ENCODE measurements at places on chromosomes 12 and 14. TPM values are rescaled to one million over a fixed set of nuclear protein-coding genes. Genes with fewer than 3 reads are reported as not detected.

GRCh38 chr12:51419425-51420193, 5.0 kb upstream of the SLC4A8 start:
- no peak overlapping the region for H3K4me3 ChIP-seq
- H3K4me1 ChIP-seq = peaks cover 4% of the 10 kb centered on the region
- H3K36me3 ChIP-seq = no peaks in the 10 kb centered on the region
- no peaks in the 10 kb centered on the region for H3K27me3 ChIP-seq

DNA sequence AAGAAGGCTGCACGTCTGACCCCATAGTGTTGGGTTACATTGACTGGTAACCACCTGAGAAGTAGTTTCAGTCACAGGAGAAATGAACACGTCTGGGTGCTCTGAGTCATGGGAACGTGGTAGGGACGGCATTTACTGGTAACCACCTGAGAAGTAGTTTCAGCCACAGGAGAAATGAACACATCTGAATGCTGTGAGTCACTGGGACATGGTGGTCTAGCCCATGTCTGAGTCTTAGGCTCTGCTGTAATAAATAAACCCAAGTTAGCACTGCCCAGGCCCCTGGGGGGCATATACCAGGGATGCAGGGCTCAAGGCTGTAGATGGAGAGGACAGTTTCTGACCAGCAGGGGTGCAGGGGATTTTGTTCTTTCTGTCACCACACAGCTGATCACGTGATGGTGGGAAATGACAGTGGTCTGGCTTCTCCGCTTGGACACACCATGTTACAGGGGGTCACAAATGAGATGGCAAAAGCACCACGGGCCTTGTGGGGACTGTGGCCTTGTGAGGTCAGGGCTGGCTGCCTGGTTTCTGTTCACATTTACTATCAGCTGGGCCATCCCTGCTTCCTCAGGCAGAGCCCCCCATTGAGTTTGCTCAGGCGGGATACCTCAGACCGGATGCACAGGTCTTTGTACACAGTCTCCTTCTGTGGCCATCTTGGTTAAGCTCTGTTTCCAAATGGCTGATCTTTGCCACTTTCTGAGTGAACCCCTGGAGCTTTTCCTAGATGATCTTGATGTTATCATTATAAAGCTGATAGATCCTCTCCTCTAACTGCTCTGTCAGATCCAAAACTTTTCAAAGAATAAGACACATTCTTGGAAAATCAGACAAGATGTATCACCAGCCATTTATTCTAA, 9.8 kb upstream of the C12orf42 start:
- H3K27me3 ChIP-seq = no peaks in the 10 kb centered on the region
- no peak overlapping the region for H3K27ac ChIP-seq
- no peak overlapping the region for H3K4me3 ChIP-seq
- no peak for DNase-seq

- H3K27me3 ChIP-seq = no peaks in the 10 kb centered on the region
- H3K4me3 ChIP-seq = no peak overlapping the region
- H3K27ac ChIP-seq = no peak overlapping the region
- DNase-seq = no peak
- no peaks in the 10 kb centered on the region for H3K36me3 ChIP-seq
Measured at GRCh38 chr14:91021991-91022621, 38.3 kb downstream of the RPS6KA5 start.

DNA sequence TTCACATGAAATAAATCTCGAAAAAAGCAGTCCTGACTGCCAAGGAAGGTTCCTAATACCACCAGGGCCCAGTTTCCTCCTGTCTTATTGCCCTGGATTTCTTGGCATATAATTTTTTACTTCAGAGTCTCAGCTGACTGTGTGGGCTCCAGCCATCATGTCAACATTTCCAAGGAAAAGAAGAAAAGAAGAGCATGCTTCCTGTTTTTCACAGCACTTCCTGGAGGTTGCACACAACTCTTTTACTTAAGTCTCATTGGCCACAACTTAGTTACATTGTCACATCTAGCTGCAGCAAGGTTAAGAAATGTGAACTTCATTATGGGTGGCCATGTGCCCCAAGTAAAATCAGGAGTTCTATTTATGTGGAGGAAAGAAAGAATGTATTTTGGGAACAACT, 24.3 kb downstream of the DACT1 start:
- H3K4me3 ChIP-seq = no peak overlapping the region
- H3K27ac ChIP-seq = no peak overlapping the region
- H3K27me3 ChIP-seq = no peaks in the 10 kb centered on the region
- no peaks in the 10 kb centered on the region for H3K36me3 ChIP-seq
- H3K4me1 ChIP-seq = no peaks in the 10 kb centered on the region
- no peak for DNase-seq

DNA sequence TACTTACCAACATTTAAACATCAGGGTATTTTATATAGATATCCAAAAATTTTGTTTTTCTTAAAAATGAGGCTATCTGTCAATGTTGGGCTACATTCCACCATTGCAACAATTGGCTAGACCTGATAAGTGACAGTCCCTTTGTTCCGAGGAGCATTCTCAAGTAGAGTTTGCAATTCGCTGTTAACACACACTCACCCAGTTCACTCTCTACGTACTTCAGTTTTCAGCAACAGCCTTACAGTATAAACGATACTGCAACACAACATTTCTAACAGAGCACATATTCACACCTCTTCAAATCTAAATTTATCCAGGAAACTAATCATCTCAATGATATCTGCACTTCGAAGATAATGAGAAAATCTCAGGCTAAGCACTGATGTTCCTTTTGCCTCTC, 393.5 kb downstream of the NAV3 start:
- no peak for DNase-seq
- no peaks in the 10 kb centered on the region for H3K27me3 ChIP-seq
- no peak overlapping the region for H3K4me3 ChIP-seq
- H3K4me1 ChIP-seq = no peaks in the 10 kb centered on the region
- no peaks in the 10 kb centered on the region for H3K36me3 ChIP-seq

- H3K4me1 ChIP-seq = no peaks in the 10 kb centered on the region
- H3K36me3 ChIP-seq = no peaks in the 10 kb centered on the region
- no peak for DNase-seq
- H3K27me3 ChIP-seq = no peaks in the 10 kb centered on the region
- no peak overlapping the region for H3K4me3 ChIP-seq
Measured at GRCh38 chr12:96441816-96442215, 41.6 kb upstream of the CDK17 start.

GRCh38 chr12:34335819-34336262, 313.5 kb downstream of the ALG10 start:
- no peaks in the 10 kb centered on the region for H3K4me1 ChIP-seq
- H3K27ac ChIP-seq = no peak overlapping the region
- H3K27me3 ChIP-seq = peaks cover 15% of the 10 kb centered on the region
- no peaks in the 10 kb centered on the region for H3K36me3 ChIP-seq

- H3K27ac ChIP-seq = no peak overlapping the region
- no peaks in the 10 kb centered on the region for H3K27me3 ChIP-seq
- no peaks in the 10 kb centered on the region for H3K36me3 ChIP-seq
Measured at GRCh38 chr12:6285063-6285477, 25.4 kb upstream of the PLEKHG6 start.

DNA sequence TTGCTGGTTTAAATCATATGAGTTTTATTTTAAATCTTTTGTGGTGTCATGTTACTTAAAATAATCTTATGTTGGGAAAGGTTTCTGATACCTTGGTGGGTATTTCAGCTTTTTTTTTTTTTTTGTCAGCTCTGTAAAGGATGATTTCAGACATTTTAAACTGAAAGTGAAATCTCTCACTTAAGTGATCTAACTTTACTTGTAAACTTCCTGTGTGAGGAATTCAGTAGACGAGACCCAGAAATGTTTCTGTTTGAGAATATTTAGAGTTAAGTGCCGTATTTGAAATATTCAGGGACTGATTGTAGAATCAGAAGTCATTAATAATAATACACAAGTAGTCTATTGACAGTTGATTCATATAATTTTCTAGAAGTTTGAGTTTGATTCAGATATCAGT, 37.8 kb downstream of the PROX2 start:
- H3K4me3 ChIP-seq = no peak overlapping the region
- no peak for DNase-seq
- no peaks in the 10 kb centered on the region for H3K36me3 ChIP-seq
- no peaks in the 10 kb centered on the region for H3K27me3 ChIP-seq

GRCh38 chr14:98916476-98916875, 355.5 kb downstream of the BCL11B start:
- no peak overlapping the region for H3K27ac ChIP-seq
- no peak overlapping the region for H3K4me3 ChIP-seq
- H3K4me1 ChIP-seq = no peaks in the 10 kb centered on the region
- no peaks in the 10 kb centered on the region for H3K36me3 ChIP-seq
- no peak for DNase-seq
- no peaks in the 10 kb centered on the region for H3K27me3 ChIP-seq

GRCh38 chr12:27505761-27506160, 18.2 kb upstream of the PPFIBP1 start:
- no peak for DNase-seq
- no peak overlapping the region for H3K27ac ChIP-seq
- H3K4me1 ChIP-seq = no peaks in the 10 kb centered on the region

DNA sequence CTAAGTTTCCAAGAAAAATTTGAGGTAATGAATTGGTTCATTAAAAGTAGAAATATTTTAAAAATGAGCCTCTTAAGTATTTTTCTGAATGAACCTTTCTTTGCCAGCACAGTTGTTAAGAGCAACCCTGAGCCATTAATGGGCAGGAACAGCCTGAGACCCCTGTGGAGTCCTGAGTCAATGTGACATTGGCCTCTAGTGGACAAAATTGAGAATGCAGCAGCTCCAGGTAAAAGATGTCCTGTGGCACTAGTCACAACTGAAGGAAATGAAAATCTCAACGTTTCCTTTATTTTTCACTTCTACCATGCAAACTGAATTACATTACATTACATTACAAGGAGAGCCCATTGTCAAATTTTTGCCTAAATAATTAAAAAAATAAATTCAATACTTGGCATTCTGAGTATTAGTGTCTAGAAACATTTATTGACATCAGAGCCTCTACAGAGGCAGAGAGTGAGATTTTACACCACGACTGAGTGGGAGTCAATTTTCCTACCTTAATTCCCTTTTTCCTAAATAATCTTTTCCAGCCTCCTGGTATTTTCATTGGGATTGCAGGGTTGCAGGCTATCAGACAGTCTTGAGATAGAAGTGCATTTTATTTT, 135.7 kb downstream of the PPM1H start:
- DNase-seq = peak; percentile 73
- no peaks in the 10 kb centered on the region for H3K27me3 ChIP-seq
- no peak overlapping the region for H3K27ac ChIP-seq
- H3K4me1 ChIP-seq = no peaks in the 10 kb centered on the region
- no peak overlapping the region for H3K4me3 ChIP-seq

DNA sequence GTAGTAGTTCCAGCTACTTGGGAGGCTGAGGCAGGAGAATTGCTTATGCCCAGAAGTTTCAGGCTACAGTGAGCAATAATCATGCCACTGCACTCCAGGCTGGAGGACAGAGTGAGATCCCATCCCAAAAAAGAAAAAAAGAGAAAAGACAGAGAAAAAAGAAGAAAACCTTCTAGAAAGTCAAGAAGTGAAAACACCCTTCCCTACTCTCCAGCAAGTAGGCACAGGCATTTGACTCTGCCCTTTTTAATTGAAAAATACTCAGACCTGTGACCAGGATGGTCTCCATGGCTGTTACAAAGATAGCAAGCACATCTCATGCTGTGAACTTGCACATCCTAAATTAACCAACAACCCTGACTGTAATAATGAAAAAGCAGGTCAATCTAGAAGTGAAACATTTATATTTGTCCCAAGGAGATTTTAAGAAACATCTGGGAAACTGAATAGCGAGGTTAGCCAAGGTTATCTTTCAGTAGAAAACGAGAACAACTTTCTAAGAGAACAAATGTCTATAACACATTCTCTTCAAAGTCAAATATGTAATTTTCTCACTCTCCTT, 2.0 kb downstream of the TMTC1 start:
- peak overlapping the region; percentile 90 for H3K27ac ChIP-seq
- H3K4me3 ChIP-seq = no peak overlapping the region
- no peak for DNase-seq
- no peaks in the 10 kb centered on the region for H3K36me3 ChIP-seq
- H3K4me1 ChIP-seq = no peaks in the 10 kb centered on the region

GRCh38 chr12:94198872-94199271, 50.5 kb downstream of the PLXNC1 start:
- DNase-seq = no peak
- H3K27ac ChIP-seq = no peak overlapping the region
- H3K4me1 ChIP-seq = no peaks in the 10 kb centered on the region

DNA sequence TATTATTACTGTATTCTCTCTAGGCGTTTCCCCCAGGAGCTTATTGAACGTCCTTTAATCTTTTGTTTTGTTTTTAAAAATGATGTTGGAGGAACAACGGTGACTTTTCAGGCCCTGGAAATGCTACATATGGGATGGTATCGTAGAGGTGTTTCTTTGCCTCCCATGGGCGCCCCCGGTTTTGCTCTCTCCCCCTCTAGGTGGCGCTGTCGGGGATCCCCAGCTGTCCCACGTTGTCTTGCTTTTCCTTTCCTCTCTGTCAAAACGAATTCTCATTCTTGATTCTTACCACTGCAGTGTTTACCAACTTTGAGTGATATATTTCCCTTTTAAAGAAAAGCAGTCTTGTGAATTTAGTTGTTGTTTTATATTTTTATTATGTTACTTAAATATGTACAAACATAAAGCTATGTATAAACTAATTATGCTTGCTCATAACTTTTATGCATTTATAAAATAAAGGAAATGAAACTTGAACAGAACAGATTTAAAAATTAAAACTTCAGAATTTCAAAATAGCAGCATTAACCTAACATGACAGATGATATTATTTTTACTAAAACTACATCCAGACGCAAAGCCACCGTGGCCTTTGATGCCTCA, 171.9 kb downstream of the RGS6 start:
- H3K36me3 ChIP-seq = no peaks in the 10 kb centered on the region
- no peaks in the 10 kb centered on the region for H3K4me1 ChIP-seq
- H3K27ac ChIP-seq = no peak overlapping the region
- H3K4me3 ChIP-seq = no peak overlapping the region
- no peak for DNase-seq

DNA sequence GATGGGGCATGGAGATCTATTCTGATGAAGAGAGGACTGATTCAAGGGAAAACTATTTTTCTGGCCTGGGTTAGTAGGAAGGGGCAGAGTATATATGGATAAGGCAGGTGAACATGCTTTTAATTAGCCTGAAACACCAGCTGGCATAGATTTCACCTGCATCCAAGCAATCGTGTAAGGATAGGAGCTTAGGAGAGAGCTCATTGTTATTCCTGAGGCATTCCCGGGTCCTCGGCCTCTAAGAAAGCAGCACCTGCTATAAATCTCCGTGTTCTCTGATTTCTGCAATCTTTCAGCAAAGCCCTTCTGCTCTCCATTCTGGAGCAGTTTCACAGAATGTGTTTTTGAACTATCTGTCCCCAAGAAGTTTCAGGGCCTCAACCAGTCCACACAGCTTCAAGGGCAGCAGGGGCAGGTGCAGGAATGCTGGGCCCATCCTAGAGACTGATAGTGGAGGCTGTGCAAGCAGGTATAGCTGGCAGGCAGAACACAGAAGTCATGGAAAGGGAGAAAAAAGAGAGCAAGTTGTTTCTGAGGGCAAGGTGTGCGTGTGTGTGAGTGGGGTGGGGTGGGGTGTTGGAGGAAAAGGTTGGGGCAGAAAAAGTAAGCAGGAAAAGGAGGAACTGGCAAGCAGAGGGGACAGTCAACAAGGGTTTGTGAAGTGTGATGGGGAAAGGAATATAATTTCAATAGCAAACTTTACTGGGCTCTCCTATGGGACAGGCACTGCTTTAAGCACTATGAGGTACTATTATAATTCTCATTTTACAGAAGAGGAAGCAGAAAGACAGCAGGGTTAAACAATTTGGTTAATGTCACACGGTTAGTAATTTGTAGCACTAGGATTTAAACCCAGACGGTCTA, 203.7 kb upstream of the SSTR1 start:
- no peak overlapping the region for H3K27ac ChIP-seq
- DNase-seq = no peak
- no peaks in the 10 kb centered on the region for H3K36me3 ChIP-seq
- no peak overlapping the region for H3K4me3 ChIP-seq

LBHD2 gene
- not detected for polyA plus RNA-seq

CDKL1 gene
- polyA plus RNA-seq = 3.1 TPM

C12orf54 gene
- 2.2 TPM for polyA plus RNA-seq

STAC3 gene
- 2.0 TPM for polyA plus RNA-seq

CIROP gene
- polyA plus RNA-seq = not detected

AQP5 gene
- polyA plus RNA-seq = 1.6 TPM

CLEC2A gene
- not detected for polyA plus RNA-seq
